ENCODE measurements at places on chromosomes 2 and 18.

DNA sequence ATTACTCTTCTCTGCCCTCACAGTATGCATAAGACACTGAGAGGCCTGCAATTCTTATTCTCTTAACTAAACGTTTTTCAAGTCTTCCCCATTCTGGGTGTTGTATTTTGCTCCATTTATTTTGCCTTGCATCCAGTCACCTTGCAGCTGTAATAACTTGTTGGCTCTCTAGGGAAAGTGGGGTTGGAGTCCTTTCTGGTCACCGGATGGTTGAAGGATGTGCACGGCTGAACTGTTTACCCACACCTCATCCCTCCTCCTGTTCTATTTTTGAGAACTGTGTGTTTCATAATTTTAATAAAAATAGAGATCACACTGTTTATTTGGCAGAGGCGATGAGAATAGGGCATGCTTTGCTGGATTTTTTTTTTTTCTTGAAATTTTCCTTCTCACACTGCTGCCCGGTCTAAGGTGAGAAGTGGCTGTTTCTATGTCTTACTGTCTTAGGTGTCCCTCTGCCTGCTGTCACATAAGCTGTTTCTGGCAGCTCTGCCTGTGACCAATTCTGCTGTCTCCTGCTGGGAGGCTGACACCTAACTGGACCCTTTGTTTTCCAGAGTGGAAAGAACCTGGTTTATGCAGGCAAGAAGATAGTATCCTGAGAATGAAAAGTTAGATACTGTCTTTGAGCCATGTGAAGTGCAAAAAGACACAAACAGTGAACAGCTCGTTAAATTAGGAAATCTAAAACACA is 342.6 kb downstream of the DPP10 start:
- DNase-seq, result no peak

GRCh38 chr2:41079011-41079410 is 627.1 kb upstream of the SLC8A1 start:
- DNase-seq, result no peak

GRCh38 chr2:238123218-238123971 is 15.1 kb upstream of the KLHL30 start:
- DNase-seq, result no peak

- DNase-seq, result no peak
Measured at GRCh38 chr2:54508541-54508940, 52.4 kb downstream of the SPTBN1 start.

- no peak for DNase-seq
Measured at GRCh38 chr2:33230842-33231241, 245.6 kb upstream of the RASGRP3 start.

DNA sequence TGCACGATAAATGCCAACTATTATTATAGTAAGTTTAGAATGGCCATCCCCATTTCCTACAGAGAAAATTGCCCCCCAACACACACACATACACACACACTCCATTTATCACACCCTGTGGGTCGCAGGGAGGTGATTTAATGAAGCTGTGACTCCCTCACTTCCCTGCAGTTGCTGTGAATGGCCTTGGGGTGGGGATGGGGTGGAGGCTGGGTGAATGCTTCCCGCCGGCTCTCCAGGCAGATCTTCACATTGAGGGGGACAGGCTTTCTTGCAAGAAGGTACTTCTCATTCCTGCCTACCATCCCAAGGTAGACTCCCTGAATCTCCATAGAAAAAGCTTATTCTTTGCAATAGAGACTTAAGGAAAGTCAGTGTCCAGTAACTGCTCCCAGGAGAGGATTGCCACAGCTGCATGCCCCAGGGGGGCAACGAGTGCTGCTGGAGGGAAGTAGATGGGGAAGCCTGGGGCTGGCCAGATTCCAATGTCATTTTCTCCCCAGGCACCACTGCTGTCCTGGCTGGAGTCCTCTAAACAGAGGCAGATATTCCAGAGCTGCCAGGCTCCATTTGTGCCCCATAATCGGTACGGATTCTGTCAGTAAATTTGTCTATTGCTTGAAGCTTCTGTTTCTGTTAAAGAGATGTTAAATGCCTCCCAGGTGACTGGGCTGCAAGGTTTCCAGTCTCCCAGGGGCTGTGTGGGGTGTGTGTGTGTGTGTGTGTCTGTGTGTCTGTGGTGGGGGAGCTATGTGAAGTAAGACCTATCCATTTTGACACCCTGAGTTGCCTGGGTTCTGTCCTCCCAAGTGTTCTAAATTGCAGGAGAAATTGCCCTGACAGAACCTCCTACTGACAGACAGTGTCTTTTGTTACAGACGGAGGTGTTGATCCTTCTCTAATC is 265.5 kb downstream of the SRBD1 start:
- no peak for DNase-seq

DNA sequence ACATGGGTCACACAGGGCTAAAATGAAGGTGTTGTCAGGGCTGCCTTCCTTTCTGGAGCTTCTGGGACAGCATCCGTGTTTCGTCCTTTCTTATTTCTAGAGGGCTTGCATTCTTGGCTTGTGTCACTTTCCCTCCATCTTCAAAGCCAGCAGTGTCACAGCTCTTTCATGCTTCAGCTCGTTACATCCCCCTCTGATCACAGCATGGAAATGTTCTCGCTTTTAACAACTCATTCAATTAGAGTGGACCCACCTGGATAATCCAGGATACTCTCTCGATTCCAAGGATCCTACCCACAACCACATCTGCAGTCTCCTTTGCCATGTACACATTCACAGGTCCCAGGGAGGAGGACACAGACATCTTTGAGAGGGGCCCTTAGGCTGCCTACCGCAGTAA is 316.2 kb upstream of the FIGN start:
- DNase-seq, result no peak

DNA sequence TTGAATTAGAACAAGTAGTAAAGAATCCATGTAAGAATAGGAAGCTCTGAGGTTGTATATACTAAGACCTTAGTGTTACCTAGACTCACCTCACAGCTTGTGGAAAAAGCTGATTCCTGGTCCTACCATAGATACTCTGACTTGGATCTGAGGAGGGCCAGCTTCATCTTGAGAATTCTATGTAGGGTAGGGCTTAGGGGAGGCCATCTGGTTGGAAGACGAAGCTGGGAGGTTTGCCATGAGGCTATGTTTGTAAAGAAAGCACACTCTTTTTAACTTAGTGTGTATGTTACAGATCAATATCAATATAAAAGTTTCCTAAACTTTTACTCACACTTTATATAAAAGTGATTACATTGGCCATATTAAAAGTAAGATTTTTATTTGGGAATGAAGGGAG is 77.1 kb upstream of the GALNT5 start:
- DNase-seq, result no peak

DNA sequence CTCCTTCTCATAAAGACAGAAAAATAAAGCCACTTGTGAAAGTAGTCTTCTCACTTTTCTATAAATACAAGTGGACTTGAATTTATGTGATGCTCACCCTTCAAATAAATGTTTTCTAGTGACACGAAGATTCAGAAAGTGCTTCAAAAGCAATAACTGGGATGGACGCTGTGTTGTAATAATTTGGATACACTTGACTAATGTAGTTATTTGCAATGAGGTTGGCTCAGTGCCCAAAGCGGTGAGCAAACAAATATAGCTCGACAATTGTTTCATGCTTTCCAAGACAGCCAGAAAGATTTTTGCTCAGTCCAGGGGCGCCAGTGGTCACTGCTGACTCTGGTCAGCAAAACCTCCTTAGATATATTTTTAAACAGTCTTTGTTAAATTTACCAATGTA is 278.6 kb upstream of the KLHL14 start:
- DNase-seq, result no peak

DNA sequence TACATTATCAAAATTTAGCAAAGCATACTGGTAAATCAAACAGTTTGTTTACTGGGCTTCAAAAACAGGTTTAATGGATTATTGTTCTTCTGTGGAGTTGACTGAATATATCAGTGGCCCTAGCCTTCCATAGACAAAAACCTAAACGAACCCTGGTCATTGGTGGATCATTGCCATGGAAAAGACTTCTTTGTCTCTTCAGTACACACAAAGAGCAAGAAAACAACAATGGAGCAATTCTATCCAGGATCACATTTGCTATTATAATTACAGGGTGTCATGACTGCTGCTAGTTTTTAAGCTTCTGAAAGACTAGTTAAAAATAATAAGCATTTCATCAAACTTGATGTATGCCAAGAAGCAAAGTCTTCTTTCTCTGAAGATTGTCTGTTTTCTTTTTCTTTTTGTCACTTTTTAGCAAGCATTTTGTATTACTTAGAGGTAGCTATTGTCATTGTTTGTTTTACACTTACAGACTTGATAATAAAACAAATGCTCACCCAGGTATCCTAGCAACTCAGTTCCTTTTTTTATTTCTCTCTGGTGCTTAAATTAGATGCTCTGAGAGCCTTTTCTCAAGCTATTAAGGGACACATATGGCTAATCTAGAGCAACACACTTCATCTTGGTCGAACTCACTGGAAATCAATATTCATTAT is 1228.7 kb upstream of the DDX18 start:
- no peak for DNase-seq

DNA sequence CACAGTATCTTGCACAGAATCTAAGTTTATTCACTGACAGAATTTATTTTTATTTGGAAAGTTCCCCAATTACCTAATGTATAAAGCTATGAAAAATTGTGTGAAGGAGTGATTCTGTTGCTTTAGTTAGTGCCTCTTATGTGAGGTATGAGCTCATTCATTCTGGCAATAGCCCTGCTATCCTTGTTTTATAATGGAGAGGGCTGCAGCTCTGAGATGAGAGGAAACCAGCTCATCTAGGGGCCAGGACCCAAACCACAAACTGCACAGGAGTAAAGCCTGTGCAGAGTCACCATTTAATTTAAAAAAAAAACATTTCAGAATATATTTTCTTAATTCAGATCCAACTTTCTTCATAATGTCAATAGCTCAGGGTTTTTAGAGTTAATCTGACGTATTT is 383.0 kb downstream of the TMEM182 start:
- no peak for DNase-seq

Measured in activated T-helper 1 cell treated with anti-CD3 and anti-CD28 coated beads, Interleukin-2, amount 50 U/mL, for 16 hours (primary cell).